ENCODE measurements at places on chromosomes 3 and 15.

DNA sequence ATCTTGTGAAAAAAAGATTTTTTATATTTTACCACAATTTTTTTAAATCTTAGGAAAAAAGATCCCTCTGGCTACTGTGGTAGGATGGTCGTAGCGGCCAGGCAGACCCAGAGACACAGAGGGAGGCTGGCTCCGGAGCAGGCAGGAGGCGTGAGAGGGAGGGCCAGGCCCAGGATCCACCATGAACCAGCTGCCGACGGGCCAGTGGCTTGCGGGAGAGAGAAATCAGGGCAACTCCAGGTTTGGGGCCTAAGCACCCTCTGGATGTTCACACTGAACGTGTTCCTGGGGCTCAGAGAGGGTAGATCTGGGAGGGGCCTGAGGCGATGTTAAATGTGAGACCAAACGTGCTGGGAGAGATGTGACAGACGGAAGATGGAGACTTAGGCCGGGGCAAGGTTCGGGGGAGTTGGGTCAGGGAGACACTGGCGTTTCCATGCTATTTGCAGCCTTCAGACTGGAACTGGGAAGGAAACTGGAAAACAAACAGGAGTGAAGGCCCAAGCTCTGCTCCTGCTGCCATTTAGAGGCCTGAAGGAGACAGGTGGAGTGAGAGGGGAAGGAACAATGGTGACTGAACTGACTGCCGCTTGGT lies 1.6 kb upstream of the VILL start:
- no peak for DNase-seq

- no peak for DNase-seq
These were observed 163.3 kb downstream of the CD47 start for GRCh38 chr3:107927361-107928083.

DNA sequence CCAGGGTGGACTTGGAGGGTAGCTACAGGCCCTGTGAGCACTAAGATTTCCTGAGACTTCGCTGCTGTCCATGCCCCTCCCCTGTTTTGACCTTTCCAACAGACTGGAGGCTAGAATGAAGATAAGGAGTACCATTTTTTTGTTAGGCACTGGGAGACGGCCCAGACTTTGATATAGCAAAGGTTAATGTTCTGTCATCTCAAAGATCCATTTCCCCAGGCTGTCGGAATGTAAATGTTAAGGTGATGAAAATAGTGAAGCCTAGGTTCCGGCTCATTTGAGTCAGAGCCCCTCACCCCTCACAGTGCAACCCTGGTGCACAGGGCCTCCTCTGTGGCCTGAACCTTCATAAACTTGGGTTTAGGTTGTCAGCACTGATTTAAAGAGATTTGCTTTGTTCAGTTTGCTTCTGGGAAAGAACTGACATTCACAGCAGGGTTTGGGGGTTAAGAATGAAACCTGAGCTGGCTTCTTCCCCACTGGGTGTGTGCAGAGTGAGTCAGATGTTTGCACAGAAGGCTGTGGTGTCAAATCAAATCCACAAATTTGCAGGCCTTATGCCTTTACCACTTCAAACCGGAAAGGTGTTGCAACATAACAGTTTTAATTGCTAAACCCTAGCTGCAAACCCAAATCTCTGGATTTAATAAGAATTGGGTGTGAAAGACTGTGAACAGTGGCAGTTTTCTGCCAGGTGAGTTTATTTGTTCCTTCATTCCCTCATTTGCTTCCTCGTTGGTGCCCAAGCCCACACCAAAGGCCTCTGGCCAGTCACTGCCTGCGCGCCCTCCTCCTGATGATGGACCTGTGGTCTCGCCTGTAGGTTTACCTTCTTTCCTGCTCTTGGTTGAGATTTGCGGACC lies 20.6 kb upstream of the KCTD6 start:
- DNase-seq = no peak

DNA sequence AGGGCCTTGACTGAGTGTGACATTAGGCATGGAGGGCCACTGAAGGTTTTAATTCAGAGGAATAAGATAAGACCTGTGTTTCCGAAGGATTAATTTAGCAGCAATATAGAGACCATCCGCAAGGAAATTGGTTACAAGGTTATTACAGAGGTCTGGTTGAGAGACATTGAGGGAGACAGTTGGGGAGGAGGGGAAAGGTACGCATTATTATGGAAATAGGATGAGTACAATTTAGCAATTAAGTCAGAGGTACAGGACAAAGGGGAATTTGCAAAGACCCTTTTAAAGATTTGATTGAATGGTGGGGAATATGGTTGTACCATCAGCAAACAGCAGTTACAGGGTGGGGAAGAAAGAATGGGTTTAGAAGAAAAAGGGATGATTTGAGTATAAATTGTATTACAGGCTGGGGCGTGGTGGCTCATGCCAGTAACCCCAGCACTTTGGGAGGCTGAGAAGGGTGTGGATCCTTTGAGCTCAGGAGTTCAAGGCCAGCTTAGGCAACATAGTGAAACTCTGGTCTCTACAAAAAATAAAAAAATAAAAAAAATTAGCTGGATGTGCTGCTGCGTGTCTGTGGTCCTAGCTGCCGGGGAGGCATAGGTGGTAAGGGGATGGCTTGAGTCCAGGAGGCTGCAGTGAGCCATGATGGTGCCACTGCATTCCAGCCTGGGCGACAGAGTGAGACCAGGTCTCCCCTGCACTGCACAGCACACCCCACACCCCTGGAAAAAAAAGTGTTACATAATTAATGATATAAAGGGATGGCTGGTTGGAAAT lies 11.3 kb downstream of the ARL8B start:
- DNase-seq = no peak

GRCh38 chr15:23548071-23548470 lies 17.4 kb upstream of the MKRN3 start:
- no peak for DNase-seq

GRCh38 chr3:112582244-112582874 lies 20.5 kb downstream of the SLC35A5 start:
- DNase-seq = no peak

GRCh38 chr15:90870354-90871138 lies 2.2 kb downstream of the FURIN start:
- DNase-seq = no peak

- DNase-seq = no peak
These were observed 14.5 kb upstream of the CAPN3 start for GRCh38 chr15:42344763-42345162.

DNA sequence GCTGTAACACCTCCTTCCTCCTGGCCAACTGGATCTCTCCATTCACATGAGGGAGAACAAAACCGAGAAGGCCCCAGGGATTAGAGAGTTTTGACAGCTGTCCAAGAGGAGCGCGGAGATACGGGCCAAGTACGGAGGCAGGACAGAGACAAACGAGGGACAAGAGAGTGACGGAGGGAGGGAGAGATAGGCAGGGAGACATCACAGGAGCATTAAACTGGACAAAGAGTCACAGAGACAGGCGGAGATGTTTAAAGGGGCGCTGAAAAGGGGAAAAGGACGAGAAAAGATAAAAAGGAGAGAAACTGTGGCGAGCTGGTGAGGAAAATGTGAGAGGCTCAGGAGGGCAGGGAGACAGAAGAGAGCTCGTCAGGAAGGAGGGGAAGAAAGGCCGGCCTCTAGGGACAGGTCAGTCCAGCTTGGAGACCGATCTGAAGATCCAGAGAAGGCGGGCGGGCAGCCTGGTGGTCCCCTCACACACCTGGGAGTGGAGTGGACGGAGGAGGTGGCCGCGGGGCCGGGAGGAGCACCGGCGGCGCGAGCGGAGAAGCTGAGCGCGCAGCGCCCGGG lies 40.5 kb upstream of the ROPN1 start:
- no peak for DNase-seq

- no peak for DNase-seq
These were observed 214.5 kb downstream of the ZIC4 start for GRCh38 chr3:147191795-147192385.

GRCh38 chr15:98866511-98866910 lies 141.1 kb downstream of the PGPEP1L start:
- no peak for DNase-seq

- DNase-seq = no peak
These were observed 626.8 kb downstream of the GRM7 start for GRCh38 chr3:7487763-7488162.

GRCh38 chr3:33372218-33373081 lies 67.8 kb downstream of the UBP1 start:
- no peak for DNase-seq

- no peak for DNase-seq
These were observed 1178.8 kb downstream of the ZPLD1 start for GRCh38 chr3:103613397-103614156.

DNA sequence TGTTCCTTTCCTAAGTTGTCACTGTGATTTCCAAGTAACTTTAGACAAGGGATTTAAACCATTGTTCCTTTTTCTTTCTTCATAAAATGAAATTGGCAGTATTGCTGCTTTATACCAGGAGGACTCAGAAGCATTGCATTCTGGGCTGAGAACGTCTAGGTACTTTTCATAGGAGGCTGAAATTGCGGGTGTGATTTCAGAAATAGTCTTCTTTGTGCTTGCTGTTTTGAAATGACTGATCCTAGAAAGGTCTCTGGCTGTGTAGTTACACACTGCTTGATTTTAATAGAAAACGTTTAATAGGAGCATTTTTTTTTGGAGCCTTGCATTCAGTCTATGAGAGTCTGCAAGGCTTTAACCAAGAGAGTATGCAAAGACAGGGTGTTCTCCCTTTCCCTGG lies 56.3 kb downstream of the PPM1L start:
- DNase-seq = no peak

DNA sequence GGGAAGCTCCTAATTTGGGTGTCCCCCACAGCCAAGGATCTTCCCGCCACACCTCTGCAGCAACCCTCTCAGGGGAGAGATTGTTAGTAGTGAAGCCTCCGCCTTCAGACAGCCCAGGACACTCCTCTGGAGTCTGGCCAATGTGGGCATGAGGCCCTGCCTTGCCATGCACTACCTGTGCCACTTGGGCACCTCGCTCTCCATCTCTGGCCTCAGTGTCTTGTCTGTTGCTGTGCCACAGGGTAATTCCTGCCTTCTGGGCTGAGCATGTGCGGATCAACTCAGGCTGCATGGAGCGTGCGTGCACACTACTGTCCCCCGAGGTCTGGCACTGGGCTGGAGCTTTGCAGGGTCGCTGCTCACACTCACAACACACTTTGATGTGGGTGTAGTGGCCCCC lies 7.9 kb upstream of the MESP1 start:
- DNase-seq = no peak

DNA sequence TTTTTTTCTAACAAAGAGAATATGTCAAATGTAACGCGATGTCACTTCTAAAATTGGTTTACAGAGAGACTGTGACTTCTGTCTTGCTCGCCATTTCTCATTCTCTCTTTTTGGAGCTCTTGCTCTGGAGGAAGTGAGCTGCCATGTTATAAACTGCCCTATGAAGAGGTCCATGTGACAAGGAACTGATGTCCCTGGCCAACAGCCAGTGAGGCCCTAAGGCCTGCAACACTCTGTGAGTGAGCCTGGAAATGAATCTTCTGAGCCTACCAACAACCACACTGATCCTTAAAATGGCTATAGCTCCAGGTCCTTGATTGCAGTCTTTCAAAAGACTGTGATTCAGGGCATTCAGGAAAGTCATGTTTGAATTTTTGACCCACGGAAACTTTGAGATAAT lies 49.9 kb downstream of the NMD3 start:
- DNase-seq = no peak

DNA sequence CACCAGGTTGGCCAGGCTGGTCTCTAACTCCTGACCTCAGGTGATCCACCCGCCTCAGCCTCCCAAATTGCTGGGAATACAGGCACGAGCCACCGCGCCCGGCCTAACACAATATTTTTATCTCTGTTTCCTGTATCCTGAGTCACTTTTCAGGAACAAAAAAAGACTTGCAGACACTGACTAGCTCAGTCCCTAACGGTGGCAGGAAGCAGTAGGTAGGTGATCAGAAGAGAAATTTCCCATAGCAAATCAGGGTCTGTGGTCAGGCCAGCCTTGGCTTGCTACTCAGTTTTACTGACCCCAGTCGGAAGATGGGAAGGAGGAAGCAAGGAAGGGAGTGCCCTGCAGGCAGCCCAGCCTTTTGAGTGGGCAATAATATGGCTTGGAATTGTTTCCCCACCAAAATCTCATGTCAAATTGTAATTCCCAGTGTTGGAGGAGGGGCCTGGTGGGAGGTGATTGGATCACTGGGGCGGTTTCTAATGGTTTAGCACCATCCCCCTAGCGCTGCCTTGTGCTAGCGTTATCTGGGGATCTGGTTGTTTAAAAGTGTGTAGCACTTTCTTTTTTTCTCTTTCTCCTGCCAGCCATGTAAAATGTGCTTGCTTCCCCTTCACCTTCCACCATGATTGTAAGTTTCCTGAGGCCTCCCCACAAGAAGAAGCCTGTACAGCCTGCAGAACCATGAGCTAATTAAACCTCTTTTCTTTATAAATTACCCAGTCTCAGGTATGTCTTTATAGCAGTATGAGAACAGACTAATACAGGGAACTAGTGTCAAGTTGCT lies 19.5 kb upstream of the CDCP1 start:
- DNase-seq = no peak

DNA sequence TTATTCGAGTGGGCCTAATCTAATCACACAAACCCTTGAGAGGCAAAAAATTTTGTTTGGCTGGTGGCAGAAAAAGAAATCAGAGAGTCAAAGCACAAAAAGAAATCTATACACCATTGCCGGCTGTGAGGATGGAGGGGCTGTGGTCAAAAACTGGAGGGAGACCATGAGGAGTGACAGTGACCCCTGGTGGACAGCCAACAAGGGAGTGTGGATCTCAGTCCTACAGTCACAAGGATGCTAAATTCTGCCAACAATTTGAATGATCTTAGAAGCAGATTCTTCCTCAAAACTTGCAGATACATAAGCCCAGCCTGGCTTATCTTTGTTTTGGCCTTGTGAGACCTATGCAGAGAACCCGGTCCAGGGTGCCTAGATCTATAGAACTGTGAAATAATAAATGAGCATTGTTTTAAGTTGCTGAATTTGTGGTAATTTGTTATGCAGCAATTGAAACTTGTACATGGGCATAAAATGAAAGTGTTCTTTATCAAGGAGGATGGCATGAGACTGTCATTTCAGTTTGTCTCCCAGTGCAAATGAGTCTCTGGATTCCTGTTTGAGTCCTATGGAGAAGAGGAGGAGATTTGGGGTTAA lies 103.0 kb upstream of the ARHGEF26 start:
- no peak for DNase-seq

GRCh38 chr3:15055019-15055557 lies 10.0 kb downstream of the MRPS25 start:
- no peak for DNase-seq

- no peak for DNase-seq
These were observed 1519.6 kb downstream of the OTOL1 start for GRCh38 chr3:163016251-163016650.

- DNase-seq = no peak
These were observed 6.1 kb downstream of the SHF start for GRCh38 chr15:45181491-45182285.

DNA sequence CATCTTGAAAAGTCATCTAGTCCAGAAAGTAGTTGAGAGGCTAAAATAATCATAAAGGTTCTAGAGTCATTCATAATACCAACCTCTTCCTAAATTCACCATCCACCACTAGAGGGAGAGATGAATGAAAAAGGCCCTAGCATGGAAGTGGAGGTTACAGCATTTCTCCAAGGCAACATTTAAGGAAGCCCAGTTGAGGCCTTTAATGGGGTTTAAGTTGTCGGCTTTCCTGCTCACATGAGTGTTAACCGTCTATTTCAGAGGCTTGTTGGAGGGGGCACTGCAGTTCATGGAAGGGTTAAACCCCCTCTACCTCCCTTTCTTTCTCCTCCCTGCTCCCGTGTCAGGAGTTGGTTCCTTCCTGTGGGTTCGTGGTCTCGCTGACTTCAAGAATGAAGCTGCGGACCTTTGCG lies 3.8 kb upstream of the SLCO3A1 start:
- no peak for DNase-seq

GRCh38 chr15:90606641-90607040 lies 76.9 kb downstream of the CRTC3 start:
- no peak for DNase-seq
